Urinary bladder (tissue), 4 donors: ENCODE measurements at places on chromosomes 6 and 20. TPM values are rescaled to one million over a fixed set of nuclear protein-coding genes. Genes with fewer than 3 reads are reported as not detected.
A peak's percentile ranks its signal among the peaks of the same experiment; 100 is the strongest.

Gene TMEM244
- not detected for total RNA-seq

Gene PROCR
- total RNA-seq: 43.0 TPM

Gene PROKR2
- not detected for total RNA-seq

DNA sequence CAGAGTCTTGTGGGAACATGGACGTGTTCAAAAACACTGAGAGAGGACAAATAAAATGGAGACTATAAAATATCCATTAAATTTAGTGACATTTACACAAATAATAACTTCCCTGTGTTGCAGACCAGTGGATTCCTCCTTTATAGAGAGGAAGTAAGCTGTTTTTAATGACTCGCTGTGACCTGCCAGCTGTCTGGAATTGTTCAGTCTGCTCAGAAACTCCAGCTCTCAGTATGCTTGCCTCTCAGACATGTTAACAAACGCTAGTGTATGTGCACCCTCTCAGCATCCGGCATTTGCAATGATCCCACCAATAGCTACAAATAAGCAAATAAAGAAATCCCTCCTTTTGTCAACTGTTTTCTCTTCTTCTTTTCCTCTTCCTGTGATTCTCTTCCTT lies 158.0 kb upstream of the TCF21 start:
- peak; percentile 42 for DNase-seq

DNA sequence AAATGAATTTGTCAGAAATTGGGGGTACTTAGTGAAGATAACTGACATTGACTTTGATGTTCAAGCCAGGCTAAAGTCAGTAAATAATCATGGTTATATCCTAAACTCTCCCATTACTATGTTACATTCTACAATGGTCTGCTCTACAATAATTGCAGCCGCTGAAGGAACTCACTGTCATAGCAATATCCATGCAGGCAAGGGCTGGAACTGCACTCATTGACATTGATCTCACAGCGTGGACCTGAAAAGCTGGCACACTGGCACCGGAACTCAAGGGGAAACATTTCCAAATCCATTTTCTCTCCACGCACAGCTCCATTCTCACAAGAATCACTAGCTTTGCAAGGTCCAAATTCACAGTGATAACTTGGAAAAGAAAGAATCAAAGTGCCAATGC lies 702.7 kb downstream of the EYS start:
- DNase-seq: no peak

GRCh38 chr20:36547186-36548005 lies 6.1 kb downstream of the MYL9 start:
- DNase-seq: no peak

GRCh38 chr6:96659084-96659845 lies 96.3 kb downstream of the FHL5 start:
- DNase-seq: no peak

DNA sequence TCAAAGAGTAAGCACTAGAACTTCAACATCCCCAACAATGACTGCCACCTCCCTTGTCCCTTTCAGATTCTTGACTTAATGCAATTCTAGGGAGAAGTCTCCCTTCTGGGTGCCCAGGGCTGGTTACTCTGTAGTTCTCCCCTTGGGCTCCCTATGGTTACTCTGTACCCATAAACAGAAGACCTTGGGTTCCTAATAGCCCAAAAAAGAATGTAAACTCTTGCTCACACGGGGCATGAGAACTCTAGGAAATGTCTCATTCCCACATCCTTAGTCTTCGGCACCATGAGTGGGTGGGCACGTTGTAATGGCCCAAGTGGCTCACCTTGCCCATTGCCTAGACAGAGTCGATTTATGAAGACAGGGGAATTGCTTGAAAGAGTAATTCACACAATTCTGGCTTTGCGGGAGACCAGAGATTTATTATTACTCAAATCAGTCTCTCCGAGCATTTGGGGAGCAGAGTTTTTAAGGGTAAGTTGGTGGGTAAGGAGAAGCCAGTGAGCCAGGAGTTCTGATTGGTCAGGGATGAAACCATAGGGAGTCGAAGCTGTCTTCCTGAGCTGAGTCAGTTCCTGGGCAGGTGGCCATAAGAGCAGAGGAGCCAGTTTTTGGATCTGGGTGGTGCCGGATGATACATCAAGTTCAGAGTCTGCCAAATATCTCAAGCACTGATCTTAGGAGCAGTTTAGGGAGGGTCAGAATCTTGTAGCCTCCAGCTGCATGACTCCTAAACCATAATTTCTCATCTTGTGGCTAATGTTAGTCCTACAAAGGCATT lies 61.2 kb upstream of the SIRPG start:
- no peak for DNase-seq

GRCh38 chr6:163309491-163310026 lies 105.0 kb upstream of the QKI start:
- no peak for DNase-seq

DNA sequence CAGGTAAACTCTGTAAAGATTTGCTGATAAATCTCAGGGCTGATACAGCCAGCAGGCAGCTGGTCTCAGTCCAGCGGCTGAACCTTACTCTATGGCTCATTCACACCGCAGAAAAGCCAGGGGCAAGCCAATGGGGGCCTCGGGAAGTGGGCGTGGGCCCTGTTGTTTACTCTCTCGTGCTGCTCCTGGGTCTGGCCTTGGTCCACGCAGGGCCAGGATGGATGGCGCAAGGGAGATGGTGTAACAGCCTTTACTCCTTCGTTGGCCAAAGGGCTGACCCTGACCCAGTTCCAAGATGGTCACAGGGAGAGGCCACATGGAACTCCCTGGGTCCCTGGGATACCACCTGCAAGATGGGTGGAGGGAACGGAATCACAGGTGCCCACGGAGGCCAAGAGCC lies 16.2 kb downstream of the KCNK17 start:
- DNase-seq: no peak

DNA sequence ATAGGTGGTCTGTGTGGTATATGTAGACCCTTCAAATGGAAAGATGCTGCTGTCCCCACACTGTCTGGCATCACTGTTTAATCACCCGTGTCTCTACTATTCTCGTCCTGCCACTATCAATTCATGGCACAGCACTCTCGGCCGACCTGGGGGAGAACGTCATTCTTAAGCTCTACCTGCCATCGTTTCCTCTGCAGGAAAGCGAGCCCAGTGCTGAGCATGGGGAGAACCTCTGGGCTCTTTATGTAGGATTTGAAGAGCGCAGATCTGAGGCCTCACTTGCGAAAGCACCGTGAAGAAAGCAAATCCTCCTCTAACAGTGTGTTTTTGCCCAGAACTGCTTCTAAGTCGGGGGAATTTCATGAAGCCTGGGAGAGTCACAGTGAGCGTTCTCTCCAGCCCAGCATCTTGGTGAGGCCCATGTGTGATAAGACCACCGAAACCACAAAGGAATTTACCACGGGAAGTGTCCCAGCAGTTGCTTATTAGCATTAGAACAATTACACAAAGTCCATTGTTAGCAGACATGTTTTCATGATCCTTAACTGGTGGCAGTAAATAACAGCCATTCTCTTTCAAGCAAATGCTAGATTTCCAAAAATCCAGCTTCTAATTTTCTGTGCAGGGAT lies 124.3 kb downstream of the SCML4 start:
- DNase-seq: no peak
